Activated naive CD4-positive, alpha-beta T cell treated with anti-CD3 and anti-CD28 coated beads for 36 hours (primary cell): ENCODE measurements at places on chromosomes 11 and 22. TPM values are rescaled to one million over a fixed set of nuclear protein-coding genes. Genes with fewer than 3 reads are reported as not detected.
A peak's percentile ranks its signal among the peaks of the same experiment; 100 is the strongest.

FOLR2 gene
- not detected for total RNA-seq

MUC2 gene
- total RNA-seq: not detected

HTR3B gene
- total RNA-seq: not detected

- H3K4me3 ChIP-seq: no peak overlapping the region
- H3K27me3 ChIP-seq: no peaks in the 10 kb centered on the region
- H3K27ac ChIP-seq: peak overlapping the region; percentile 74
Measured at GRCh38 chr11:66328031-66328301, 8.3 kb downstream of the RIN1 start.

GRCh38 chr11:59053387-59053786 is 32.7 kb upstream of the GLYATL1B start:
- peaks cover 3% of the 10 kb centered on the region for H3K4me1 ChIP-seq
- DNase-seq: peak; percentile 88
- no peaks in the 10 kb centered on the region for H3K36me3 ChIP-seq
- H3K27ac ChIP-seq: no peak overlapping the region
- H3K27me3 ChIP-seq: peaks cover 22% of the 10 kb centered on the region

DNA sequence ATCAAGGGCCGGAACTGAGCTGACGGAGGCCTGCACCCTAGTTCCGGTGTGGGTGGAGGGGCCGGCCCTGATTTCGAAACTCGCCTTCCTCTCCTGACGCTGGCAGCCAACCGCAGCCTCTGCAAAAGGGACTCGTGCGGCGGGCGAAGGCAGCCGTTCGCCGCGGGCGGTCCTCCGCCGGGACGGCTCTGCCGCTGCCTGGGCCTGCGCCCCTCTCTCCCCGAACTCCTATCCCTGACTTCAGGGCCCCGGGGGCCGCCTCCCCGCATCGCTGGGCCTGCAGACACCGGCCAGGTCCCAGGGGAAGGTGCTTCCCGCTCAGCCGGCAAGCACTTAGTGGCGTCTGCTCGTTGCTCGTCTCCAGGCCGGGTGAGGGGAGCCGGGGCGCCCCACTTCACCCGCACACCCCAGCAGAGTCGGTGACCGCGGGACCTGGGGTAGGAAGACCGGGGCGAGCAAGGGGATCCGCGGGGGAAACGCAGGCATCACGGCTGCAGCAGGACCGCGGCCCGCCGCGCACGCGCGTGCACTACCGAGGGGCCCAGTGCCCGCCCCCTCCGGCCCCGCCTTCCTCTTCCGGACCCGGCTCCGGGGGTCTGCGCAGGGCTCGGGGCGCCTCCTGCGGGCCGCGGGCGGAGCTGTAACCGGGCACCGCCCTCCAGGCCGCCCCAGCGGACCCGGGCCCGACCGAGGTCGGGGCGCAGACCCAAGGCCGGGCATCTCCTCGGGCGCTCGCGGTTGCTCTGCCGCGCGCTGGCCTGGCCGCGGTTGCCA is 464 bp upstream of the ANKRD13D start:
- H3K4me3 ChIP-seq: peak overlapping the region; percentile 71
- peak overlapping the region; percentile 96 for H3K27ac ChIP-seq
- peaks cover 47% of the 10 kb centered on the region for H3K4me1 ChIP-seq
- H3K27me3 ChIP-seq: no peaks in the 10 kb centered on the region
- H3K36me3 ChIP-seq: peaks cover 44% of the 10 kb centered on the region

- H3K4me1 ChIP-seq: peaks cover 41% of the 10 kb centered on the region
- no peaks in the 10 kb centered on the region for H3K27me3 ChIP-seq
- DNase-seq: peak; percentile 75
- H3K27ac ChIP-seq: peak overlapping the region; percentile 97
Measured at GRCh38 chr11:47216121-47216798, 1.5 kb downstream of the DDB2 start.

DNA sequence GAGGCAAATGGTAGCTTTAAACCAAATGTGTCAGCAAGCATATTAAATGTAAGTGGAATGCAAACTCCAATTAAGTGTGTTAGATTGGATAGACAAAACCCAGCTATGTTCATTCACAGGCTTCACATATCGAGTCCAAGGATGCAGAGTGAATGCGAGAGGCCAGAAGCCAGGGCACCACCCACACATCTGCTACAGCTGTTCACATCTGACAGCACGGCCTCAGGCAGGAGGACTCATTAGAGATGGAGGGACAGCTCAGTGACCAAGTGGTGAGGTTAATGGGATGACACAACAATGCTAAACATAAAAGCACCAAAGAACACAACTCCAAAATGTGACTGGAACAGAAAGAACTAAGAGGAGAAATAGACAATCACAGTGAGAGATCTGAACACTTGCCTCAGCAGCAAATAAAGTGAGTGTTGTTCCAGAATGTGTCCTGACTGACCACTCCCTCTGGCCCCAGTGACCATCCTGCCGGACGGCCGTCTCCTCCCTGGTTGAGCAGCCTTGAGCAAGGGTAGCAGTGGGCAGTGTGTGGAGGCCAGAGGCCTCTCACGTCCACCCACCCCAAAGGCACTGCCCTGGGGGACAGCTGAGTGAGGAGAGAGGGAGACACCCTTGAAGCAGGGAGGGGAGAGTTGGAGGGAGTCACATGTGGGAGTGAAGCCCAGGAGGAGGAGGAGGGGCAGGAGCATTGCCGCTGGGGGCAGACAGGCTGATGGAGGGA is 23.8 kb downstream of the ALG12 start:
- H3K4me1 ChIP-seq: no peaks in the 10 kb centered on the region
- no peak for DNase-seq
- H3K4me3 ChIP-seq: no peak overlapping the region
- no peak overlapping the region for H3K27ac ChIP-seq
- H3K36me3 ChIP-seq: peaks cover 32% of the 10 kb centered on the region
- no peaks in the 10 kb centered on the region for H3K27me3 ChIP-seq

DNA sequence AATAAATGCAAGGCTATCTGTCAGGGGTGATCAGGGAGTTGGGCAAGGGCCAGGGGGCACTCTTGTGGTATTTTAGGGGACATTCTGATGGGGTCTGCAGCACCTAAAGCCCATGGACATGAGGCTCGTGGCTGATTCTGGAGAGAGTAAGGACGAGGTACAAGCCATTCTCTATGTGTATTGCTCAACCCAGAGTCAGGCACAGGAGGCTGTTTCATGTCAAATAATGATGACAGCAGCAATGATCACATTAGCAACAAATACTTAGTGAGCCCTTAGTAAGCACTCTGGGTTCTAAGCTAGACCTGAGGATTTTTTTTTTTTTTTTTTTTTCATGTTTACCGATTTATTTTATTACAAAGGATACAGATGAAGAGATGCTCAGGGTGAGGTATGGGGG is 83.5 kb upstream of the THY1 start:
- H3K4me1 ChIP-seq: peaks cover 17% of the 10 kb centered on the region
- H3K27me3 ChIP-seq: peaks cover 5% of the 10 kb centered on the region
- H3K36me3 ChIP-seq: no peaks in the 10 kb centered on the region
- no peak overlapping the region for H3K27ac ChIP-seq
- no peak for DNase-seq
- H3K4me3 ChIP-seq: no peak overlapping the region

GRCh38 chr11:19499026-19499669 is 213.5 kb upstream of the NAV2 start:
- peaks cover 8% of the 10 kb centered on the region for H3K27me3 ChIP-seq
- H3K4me1 ChIP-seq: no peaks in the 10 kb centered on the region
- H3K27ac ChIP-seq: no peak overlapping the region
- no peaks in the 10 kb centered on the region for H3K36me3 ChIP-seq
- no peak overlapping the region for H3K4me3 ChIP-seq

DNA sequence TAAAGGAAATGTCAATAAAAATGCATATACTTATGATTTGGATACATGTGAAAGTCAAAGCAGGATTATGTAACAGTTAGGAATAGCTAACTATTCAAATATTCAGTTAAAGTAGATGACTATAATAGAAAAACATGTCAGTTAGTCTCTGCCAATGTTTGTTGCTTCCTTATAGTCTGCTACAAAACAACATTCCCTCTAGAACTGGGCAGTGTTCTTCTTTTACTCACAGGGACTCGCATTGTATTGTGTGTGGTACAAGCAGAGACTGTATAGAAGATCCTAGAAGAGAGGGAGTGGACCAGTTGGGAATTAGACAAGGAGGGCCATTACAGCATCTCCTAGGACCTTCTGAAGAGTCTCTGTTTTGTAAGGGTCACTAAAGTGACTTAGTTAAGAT is 10.6 kb downstream of the ACAT1 start:
- peaks cover 17% of the 10 kb centered on the region for H3K4me1 ChIP-seq
- no peak overlapping the region for H3K4me3 ChIP-seq
- H3K27me3 ChIP-seq: no peaks in the 10 kb centered on the region
- DNase-seq: no peak
- H3K27ac ChIP-seq: no peak overlapping the region

DNA sequence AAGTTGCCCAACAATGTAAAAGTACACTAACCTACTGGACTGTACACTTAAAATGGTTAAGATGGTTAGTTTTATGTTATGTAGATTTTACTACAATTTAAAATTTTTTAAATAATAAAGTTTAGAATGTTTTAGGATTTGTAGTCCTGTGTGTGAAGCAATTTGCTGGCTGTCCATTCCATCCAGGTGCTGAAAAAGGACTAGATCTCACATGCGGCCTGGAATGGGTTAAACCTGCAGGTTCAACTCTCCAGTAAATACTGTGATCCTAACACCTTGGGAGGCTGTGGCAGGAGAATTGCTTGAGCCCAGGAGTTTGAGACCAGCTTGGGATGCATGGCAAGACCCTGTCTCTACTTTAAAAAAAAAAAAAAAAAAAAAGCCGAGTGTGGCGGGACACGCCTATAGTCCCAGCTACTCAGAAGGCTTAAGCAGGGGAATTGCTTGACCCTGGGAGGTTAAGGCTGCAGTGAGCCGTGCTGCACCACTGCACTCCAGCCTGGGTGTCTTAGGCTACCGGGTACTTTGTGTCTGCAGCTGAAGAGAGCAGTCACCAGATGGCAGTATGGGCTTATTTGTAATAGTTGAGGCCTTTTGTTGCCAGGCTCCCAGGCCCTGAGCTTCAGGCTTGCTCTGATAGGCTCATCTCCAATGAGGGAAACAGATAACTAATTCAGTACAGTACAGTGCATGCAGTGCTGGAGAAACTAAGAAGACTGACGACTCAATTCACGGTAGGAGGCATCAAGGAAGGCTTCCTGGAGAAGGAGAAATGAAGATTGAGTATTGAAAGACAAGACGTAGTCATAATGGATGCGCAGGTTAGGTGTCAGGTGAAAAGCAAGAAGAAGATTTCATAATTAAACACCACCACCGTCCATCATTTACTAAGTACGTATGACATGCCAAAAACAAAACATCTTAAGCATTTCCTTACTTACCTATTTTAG is 64.7 kb upstream of the ASPHD2 start:
- H3K27ac ChIP-seq: no peak overlapping the region
- H3K27me3 ChIP-seq: peaks cover 12% of the 10 kb centered on the region
- H3K4me1 ChIP-seq: peaks cover 7% of the 10 kb centered on the region
- no peak overlapping the region for H3K4me3 ChIP-seq
- DNase-seq: peak; percentile 64

- DNase-seq: no peak
- H3K36me3 ChIP-seq: peaks cover 3% of the 10 kb centered on the region
- no peak overlapping the region for H3K4me3 ChIP-seq
- H3K4me1 ChIP-seq: peaks cover 23% of the 10 kb centered on the region
Measured at GRCh38 chr11:87255589-87255988, 217.9 kb downstream of the TMEM135 start.
